Activated effector memory CD4-positive, alpha-beta T cell treated with anti-CD3 and anti-CD28 coated beads, Interleukin-2, amount 50 U/mL, for 16 hours (primary cell): ENCODE measurements at places on chromosomes 7 and 10.

- DNase-seq: peak; percentile 84
Observed at GRCh38 chr7:157502701-157503111, 165.9 kb downstream of the DNAJB6 start.

DNA sequence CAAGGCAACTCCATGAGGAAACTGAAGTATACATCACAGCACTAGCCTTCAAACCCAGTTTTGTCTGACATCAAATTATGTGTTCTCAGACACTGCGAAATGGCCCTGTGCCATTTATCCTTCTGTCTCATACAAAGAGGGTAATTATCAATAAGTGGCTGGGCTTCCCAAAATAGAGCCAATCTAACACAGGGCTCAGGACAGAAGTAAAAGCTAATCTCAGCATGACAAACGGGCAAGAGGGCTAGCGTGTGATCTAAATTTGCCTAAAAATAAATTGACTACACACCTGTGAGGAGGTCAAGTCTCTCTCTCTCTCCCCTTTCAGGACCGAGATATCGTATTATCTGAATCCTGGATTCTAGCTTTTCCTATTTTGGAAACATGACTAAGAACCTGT is 67.2 kb downstream of the DGKB start:
- no peak for DNase-seq

- DNase-seq: no peak
Observed at GRCh38 chr7:130948822-130949221, 214.8 kb upstream of the KLF14 start.

DNA sequence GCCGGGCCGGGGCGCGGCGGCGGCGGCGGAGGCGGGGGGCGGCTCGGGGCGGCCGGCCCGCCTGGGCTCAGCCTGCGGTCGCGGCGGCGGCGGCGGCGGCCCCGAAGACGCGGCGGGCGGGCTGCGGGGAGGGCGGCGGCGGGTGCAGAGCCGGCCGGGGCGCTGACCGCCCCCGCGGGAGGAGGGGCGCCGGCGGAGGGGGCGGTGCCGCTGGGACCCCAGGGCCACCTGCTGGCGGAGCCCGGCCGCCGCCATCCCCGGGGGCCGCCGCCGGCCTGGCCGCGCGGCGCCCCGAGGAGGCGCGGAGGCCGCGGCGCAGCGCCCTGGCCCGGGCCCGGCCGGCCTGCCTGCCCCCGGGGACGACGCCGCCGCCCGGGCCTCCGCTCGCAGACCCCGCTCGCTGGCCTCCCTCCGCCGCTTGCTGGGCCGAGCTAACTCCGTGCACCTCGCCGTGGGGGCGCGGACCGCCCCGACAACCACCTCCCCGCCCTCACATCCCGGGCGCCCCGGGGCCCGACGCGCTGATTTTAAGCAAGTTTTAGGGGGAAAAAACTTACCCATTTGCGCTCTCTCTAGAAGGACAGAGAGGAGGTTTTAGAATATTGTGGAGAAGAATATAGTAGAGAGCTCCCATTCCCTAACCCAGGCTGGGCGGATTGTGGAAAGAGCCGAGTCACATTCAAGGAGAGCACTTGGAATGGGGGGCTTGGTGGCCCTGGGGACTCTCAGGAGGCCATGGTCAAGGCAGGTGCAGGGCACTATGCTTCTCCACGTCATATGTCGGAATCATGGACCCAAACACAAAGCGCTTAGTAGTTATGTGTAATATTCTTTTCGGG is at the start of gene BEND7:
Gene BEND7, minus strand, starts transcription at position 140 of the 839 bp plus-strand sequence. CDS start 481 bp downstream, outside the sequence.
- DNase-seq: no peak

GRCh38 chr10:129771991-129772431 is 192.1 kb downstream of the EBF3 start:
- peak; percentile 46 for DNase-seq

- no peak for DNase-seq
Observed at GRCh38 chr7:3482147-3482921, 181.3 kb downstream of the SDK1 start.

- no peak for DNase-seq
Observed at GRCh38 chr7:81684033-81684432, 85.8 kb downstream of the HGF start.
